CD4-positive, alpha-beta memory T cell (primary cell): ENCODE measurements at places on chromosomes 5 and 9. TPM values are rescaled to one million over a fixed set of nuclear protein-coding genes. Genes with fewer than 3 reads are reported as not detected.

GRCh38 chr5:137598399-137598798, 99.3 kb upstream of the SPOCK1 start:
- DNase-seq = no peak

GRCh38 chr5:57225553-57225952, 51.7 kb downstream of the GPBP1 start:
- no peak for DNase-seq

DNA sequence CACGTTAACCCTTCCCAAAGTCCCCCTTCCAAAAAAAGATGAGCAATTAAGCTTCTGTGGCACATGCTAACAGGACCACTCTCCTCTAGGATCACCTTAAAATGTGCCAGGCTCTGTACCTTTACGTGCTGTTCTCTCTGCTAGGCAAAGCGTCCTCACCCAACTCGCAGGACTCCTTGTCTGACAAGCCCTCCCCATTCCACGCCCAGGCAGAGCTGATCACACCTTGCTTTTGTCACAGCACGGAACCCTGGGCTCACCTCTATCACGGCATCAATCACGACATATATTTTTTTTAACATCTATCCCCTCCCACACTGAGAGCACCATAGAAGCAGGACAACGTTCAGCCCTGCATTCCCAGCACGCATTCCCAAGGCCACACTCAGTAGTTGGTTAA, 47.1 kb downstream of the CDK5RAP2 start:
- DNase-seq = no peak

- DNase-seq = no peak
Observed at GRCh38 chr9:4704129-4704528, 24.8 kb downstream of the CDC37L1 start.

DNA sequence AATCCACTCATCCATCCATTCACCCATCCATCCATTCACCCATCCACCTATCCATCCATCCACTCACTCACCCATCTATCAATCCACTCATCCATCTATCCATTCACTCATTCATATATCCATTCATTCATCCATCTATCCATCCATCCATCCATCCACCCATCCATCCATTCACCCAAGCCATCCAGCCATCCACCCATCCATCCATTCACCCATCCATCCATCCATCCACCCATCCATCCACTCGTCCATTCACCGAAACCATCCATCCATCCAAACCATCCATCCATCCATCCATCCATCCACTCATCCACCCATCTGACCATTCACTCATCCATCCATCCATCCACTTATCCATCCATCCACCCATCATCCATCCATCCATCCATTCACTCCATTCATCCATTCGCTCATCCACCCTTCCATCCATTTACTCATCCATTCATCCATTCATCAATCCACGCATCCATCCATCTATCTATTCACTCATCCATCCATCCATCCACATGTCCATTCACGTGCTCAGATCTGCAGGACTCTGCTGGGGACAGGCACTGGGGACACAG, 6.6 kb downstream of the SLC9A3 start:
- DNase-seq = no peak

GRCh38 chr9:76573905-76574760, 115.2 kb downstream of the GCNT1 start:
- no peak for DNase-seq

DNA sequence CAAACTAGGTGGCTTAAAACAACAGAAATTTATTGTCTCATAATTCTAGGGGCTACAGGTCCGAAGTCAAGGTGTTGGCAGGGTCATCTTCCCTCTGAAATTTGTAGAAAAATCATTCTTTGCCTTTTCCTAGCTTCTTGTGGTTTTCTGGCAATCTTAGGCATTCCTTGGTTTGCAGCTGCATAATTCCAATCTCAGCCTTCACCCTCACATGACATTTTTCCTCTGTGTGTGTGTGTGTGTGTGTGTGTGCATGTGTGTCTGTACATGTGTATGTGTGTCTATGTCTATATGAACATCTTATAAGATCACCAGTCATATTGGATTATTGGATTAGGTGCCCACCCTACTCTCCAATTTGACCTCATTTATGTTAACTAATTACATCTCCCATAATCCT, 330.6 kb downstream of the CHSY3 start:
- no peak for DNase-seq

- no peak for DNase-seq
Observed at GRCh38 chr5:151233616-151234085, 9.8 kb upstream of the CCDC69 start.

- DNase-seq = no peak
Observed at GRCh38 chr9:13444245-13445102, 165.0 kb upstream of the MPDZ start.

DNA sequence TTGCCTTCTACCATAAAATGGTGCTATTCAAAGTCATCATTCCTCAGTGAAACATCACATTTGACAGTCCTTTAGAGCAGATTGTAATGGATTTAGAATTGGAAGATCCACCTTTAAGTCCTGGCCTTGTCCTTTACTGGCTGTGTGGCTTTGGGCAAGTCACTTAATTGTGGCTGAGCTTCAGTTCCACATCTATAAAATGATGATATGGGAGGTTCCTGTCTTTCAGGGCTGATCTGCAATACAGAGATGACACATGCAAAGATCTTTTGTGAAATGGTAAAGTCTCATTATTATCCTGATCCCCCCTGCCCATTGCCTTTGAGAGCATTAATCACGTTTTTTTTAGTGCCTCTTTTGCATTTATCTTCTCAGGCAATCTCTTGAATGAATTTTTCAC, 58.2 kb downstream of the ZFAND5 start:
- DNase-seq = no peak

- no peak for DNase-seq
Observed at GRCh38 chr5:6749026-6749716, 35.9 kb downstream of the TENT4A start.

DNA sequence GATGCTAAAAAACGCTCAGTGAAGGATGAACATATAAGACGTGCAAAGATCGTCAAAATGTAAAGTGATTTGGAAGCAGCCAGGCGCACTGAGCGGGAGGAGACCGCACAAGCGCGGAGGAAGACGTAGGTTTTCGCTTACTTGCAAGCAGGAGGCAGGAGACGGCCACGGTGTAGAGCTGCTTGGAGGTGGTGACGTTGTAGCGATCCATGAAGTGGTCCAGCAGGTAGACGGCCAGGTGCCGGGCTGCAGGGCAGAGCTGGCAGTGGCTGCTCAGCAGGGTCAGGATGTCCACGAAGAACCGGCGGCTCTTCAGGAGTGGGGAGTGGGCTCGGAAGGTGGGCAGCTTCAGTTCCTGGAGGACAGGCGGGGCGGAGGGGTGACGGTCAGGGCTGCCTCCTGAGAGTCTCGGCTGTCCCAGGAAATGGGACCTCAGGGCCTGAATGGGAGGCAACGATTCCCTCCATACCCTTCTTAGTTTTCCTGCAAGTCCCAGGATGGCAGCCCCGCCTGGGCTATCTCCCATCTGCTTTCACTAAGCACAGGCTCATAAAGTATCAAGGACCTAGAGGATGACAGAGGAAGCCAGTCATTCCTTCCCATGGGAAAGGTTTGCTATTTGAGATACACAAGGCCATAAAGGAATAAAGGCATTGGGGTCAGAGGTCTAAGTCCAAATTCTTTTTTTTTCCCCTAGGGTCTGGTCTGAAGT, 31.8 kb downstream of the CCNJL start:
- no peak for DNase-seq

DNA sequence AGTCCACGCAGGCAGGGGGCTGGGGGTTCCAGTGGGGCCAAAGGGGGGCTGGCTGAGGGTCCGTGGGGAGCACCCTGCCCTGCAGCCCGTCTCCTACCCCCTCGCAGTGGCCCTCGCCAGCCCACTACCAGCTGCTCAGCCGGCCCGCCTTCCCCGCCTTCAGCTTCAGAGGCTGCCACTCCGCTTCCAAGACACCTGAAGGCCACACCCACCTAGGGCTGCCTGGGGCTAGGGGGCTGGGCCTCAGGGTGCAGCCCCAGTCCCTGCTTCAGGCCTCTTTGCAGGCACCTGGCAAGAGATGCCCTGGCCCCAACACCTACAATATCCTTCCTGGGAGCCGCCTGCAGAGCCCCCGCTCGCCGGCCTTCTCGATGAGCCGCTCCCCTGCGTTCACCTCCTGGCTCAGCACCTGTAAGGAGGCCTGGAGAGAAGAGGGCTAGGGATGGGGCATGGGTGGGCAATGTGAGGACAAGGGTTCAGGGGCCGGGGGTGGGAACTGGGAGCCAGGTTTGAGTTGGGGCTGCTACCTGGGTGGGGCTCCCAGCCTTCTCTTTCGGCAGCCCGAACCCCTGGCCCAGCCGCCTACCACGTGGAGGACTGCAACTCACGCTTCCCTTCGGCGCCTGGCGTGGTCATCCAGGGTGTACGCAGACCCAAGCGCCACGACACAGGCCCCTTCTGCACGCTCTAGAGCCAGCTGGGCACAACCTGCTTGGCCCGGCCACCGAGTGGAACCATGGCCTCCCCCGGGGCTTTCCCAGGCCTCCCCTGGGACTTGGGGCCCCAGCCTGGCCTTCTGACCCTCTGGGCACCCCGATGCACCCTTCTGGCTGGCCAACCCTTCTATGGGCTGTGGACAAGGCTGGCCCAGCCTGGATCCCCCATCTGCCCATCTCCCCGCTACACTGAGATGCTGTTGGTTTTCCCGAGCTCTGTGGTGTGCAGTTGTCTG, 1.7 kb downstream of the STPG3 start:
- peak; percentile 36 for DNase-seq

GRCh38 chr5:96863949-96864584, 12.2 kb upstream of the ERAP2 start:
- DNase-seq = no peak

GRCh38 chr5:57007344-57007743, 55.4 kb upstream of the MIER3 start:
- DNase-seq = no peak

DNA sequence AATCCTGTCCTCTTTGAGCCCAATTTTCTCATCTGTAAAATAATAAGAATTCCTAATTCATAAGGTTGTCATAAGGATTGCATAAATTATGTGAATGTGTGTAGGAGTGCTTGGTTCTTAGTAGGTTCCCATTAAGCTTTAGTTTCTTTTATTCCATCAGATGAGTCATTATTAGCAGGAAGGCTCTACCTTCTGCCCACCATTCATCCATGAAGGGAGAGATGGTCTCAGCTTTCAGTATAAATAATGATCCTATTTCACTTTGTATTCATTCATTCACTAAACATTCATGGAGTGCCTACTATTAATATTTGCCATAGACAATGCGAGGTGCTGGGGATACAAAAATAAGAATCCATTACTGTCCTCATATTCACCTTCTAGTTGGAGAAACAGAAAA, 3.0 kb downstream of the CMYA5 start:
- no peak for DNase-seq

GRCh38 chr5:158679221-158679641, 420.5 kb downstream of the EBF1 start:
- DNase-seq = no peak

DNA sequence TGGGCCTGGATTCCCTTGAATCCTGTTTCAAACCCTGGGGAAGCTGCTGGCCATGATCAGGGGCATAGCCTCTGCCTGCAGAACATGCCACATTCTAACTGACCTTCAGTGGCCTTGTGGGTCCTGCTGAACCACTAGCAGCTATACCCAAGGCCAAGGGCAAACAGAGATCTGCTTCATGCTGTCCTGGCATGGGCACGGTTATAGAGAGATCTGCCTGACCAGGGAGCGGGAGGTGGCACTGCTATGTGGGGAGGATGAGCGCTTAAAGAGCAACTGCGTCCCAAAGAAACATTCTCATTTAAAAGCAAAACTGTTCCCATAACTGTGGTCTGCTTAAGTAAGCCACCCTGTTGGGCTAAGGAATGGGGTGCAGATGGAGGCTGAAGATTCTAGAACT, 36.5 kb upstream of the SYNPO start:
- no peak for DNase-seq

- DNase-seq = no peak
Observed at GRCh38 chr5:137560420-137560819, 61.3 kb upstream of the SPOCK1 start.

- no peak for DNase-seq
Observed at GRCh38 chr5:66856041-66856805, 260.0 kb downstream of the MAST4 start.

DNA sequence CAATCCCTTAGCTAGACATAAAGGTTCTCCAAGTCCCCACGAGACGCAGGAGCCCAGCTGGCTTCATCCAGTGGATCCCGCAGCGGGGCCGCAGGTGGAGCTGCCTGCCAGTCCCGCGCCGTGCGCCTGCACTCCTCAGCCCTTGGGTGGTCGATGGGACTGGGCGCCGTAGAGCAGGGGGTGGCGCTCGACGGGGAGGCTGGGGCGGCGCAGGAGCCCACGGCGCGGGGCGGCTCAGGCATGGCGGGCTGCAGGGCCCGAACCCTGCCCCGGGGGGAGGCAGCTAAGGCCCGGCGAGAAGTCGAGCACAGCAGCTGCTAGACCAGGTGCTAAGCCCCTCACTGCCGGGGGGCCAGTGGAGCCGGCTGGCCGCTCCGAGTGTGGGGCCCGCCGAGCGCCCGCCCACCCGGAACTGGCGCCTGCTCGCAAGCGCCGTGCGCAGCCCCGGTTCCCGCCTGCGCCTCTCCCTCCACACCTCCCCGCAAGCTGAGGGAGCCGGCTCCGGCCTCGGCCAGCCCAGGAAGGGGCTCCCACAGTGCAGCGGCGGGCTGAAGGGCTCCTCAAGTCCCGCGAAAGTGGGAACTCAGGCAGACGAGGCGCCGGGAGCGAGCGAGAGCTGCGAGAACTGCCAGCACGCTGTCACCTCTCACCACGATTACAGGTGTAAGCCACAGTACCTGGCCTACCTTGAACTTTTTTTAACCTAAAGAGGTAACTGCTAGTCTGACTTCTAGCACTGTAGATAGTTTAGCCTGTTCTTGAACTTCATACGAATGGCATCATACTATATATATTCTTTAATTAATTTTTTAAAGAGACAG, 35.5 kb downstream of the PTGS1 start:
- DNase-seq = peak; percentile 11

DNA sequence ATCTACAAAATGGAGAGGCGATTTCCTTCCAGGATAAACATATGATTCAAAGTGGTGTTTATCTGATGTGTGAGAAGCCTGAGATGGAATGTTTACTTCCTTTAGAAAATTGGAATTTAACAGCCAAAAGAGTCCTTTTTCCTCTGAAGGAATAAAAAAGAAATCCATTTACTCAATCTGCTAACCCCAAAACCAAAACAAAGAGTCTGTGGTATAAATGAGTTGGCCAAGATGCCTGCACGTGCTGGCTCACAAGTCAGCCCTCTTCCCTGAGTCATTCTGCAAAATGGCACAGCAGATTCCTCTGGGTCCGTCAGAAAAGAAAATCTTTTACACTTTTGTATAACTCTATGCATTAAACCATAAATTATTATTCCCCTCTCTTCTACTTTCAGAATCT, 60.8 kb downstream of the EBF1 start:
- no peak for DNase-seq

SRA1 gene
- 24.5 TPM for total RNA-seq

IFNA21 gene
- not detected for total RNA-seq

ENHO gene
- not detected for total RNA-seq

AGXT2 gene
- total RNA-seq = not detected

CDHR2 gene
- total RNA-seq = 2.9 TPM

GHR gene
- total RNA-seq = not detected
